DMS53 (cell line): ENCODE measurements at places on chromosomes 3 and 15.
A peak's percentile ranks its signal among the peaks of the same experiment; 100 is the strongest.

GRCh38 chr15:52559022-52559421 lies 9.8 kb downstream of the ARPP19 start:
- DNase-seq, result peak; percentile 10

DNA sequence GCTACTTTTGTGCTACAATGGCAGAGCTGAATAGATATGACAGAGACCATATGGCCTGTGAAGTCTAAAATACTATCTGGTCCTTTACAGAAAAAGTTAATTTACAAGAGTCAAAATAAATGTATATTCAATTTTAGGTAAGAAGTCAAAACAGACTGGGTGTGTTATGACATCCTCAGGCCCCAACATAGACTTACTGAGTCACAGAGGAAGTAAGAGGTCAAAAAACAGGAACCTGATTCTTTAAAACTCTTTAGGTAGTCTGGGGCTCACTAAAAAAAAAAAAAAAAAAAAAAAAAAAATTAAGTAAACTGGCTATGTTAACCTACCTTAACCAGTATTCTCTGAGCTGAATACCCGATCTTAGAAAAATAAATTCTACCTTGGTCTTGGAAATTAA lies 13.1 kb downstream of the DNAAF4 start:
- DNase-seq, result no peak

- DNase-seq, result no peak
These were observed 692.7 kb downstream of the NTRK3 start for GRCh38 chr15:87563869-87564268.

DNA sequence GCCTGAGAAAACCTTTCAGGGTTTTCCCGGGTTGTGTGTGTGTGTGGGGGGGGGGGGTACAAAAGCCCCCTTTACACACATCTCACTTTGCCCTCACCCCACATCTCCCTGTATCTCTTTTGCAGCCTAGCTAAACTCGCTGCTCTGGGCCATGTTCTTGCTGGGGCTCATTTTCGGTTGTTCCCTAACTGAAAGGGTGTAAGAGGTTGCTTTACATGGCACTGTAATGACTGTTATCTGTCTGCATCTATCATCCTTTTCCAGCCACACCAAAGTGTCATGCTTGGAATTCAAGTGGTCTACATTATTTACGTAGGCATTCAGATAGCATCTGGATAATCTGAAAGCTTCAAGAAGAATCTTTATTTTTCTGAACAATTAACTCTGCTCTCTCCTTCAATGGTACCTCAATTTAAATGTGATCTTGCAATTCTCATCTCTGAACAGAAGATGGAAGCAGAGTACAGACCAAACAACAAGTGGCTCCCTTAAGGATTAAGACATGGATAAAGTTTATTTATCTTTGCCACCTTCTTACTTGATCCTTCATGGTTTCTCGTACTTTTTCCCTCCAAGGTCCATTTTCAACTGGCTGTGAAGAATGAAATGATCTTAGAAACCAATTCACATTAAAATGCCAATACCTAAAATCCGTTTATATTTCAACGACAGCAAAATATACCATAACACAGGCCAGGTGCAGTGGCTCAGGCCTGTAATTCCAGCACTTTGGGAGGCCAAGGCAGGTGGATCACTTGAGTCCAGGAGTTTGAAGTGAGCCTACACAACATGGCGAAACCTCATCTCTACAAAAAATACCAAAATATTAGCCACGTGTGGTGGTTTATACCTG lies 34.9 kb downstream of the DCLK3 start:
- peak; percentile 51 for DNase-seq

DNA sequence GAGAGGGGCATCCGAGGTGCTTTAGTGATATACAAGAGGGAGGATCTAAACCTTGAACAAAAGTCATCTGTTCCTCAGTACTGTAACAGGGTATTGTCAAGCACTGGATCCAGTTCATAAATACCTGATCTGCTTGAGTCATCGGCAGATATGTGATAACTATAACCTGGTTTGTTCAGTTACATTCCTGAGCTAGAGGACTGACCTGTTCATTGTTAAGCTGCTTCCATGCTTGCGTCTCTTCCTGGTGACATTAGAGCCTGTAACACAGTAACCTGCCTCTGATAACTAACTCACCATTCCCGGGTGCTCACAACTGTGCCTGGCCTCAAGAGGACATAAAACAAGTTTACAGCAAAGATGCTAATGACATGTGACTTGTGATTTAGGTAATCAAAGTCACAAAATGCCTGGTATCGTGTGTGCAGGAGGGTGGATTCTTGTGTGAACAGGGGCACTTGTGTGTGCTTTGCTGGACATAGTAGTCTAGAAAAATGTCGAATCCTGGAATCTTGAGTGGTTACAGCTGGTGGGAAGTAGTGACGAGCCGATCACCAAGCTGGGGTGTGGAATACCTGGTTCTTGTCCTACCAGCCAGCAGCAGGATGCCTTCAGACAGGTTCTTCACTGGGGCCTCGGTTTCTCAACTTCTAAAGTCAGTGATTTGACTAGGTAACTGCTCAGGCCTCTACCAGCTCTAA lies 30.9 kb upstream of the POLR2M start:
- no peak for DNase-seq

GRCh38 chr3:31624083-31624709 lies 91.5 kb downstream of the STT3B start:
- DNase-seq, result no peak
